Activated CD8-positive, alpha-beta memory T cell treated with anti-CD3 and anti-CD28 coated beads, Interleukin-2, amount 10 ng/mL, durations not matched to agents 7 days and 5 days (primary cell): ENCODE measurements at places on chromosomes 5 and 9.

- DNase-seq = no peak
Observed at GRCh38 chr5:108615216-108615615, 132.5 kb upstream of the FER start.

GRCh38 chr5:130386155-130386554, 481.9 kb downstream of the CHSY3 start:
- DNase-seq = no peak

DNA sequence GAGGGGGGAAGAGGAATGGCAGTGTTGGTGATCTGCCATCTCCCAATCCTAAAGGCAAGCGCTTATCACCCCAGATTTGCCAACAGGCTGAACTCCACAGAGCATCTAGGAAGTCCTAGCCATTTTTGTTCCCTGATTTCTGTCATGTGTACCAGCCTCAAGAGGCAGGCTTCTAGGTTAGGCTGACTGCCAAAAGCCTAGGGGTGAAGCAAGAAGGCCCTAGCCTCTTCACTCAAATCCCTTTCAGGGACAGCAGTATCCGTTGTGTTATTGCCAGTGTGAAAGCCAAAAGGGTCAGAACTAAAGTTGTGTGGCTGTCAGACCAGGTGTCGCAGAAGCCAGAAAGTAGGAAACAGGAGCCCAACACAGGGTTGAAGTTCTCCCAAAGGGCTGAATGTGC, 14.7 kb downstream of the IGIP start:
- DNase-seq = peak; percentile 30

- DNase-seq = no peak
Observed at GRCh38 chr9:93491593-93492232, 38.3 kb upstream of the FAM120AOS start.

DNA sequence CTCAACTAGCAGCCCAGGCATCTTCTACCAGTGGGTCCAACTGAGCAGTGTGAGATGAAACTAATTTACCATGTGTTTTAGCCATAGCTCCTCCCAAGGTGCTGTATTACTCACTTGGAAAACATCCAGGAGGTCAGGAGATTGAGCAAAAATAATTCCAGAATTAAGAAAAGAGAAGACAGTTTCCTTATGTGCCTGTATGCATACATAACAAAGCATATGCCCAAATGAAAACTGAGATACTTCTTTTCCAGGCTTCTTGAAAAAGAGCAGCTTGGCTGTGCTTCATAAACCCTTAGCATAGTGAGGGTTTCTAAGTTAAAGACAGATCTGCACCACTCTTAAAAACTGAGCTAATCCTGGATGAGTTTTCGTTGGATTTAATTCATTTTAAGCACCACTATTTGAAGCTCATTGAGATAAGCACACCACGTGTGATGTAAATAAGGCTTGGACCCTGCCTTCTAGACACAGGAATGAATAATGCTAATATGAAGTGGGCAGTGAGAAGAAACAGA, 119.4 kb downstream of the ADAMTS12 start:
- no peak for DNase-seq

DNA sequence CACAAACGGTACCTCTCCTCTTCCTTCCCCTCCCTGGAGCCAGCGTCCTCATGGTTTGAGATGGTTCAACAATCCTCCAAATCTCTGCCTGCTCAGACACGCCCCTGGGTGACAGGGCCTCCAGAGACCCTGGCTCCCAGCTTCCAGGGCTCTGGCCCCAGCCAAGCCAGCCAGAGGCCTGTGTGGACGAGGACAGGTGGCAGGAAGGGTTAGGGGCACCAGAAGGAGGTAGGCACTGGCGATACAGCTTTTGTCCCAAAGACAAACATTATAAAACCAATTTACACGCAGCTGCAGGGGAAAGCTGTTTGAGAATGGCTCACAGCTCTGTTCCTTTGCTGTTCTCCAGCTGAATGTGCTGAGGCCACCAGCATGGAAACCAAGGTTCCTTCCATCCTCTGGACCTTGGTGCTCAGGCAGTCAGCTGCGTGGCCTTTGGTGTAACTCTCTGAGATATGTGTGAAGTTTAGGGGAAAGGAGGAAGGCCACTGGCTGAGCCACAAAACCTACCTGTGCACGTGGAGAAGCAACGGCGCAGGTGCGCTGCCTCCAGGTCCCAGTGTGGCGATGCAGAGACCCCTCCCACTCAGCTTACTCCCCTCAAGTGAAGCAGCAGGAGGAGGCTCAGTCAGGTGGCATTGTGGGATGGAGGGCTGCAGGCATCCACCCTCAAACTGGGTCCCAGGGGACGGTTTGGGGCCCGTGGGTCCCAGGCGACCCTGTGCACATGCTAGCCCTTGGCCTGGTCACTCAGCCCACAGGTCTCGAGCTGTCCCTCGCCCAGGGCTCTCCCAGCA, 4.3 kb upstream of the QRFP start:
- no peak for DNase-seq

- peak; percentile 70 for DNase-seq
Observed at GRCh38 chr5:157328277-157328912, 62.5 kb downstream of the CYFIP2 start.

GRCh38 chr9:106324591-106325280, 538.2 kb upstream of the ZNF462 start:
- no peak for DNase-seq

DNA sequence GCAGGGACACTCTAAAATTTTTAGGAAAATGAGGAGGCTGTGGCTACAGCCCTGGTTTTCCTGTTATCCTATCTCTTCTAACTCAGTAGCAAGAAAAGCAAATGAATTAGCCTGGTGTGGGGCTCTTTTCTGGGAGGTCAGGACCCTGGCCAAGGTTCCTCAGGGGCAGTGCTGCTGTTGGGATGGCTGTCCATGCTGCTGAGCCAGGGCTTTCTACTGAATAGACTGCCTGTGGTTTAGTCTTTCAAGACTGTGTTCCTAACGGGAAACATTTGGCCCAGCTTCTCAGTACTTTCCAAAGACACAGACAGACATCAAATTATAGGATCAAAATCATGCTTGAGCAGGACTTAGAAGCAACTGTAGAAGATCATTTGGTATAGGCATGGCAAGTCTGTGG, 18.1 kb downstream of the TNC start:
- DNase-seq = no peak

GRCh38 chr5:80760680-80761079, 105.9 kb upstream of the DHFR start:
- DNase-seq = no peak

GRCh38 chr5:165139262-165139661, 1633.8 kb downstream of the MAT2B start:
- no peak for DNase-seq

- DNase-seq = no peak
Observed at GRCh38 chr9:114149765-114150340, 5.5 kb upstream of the COL27A1 start.

DNA sequence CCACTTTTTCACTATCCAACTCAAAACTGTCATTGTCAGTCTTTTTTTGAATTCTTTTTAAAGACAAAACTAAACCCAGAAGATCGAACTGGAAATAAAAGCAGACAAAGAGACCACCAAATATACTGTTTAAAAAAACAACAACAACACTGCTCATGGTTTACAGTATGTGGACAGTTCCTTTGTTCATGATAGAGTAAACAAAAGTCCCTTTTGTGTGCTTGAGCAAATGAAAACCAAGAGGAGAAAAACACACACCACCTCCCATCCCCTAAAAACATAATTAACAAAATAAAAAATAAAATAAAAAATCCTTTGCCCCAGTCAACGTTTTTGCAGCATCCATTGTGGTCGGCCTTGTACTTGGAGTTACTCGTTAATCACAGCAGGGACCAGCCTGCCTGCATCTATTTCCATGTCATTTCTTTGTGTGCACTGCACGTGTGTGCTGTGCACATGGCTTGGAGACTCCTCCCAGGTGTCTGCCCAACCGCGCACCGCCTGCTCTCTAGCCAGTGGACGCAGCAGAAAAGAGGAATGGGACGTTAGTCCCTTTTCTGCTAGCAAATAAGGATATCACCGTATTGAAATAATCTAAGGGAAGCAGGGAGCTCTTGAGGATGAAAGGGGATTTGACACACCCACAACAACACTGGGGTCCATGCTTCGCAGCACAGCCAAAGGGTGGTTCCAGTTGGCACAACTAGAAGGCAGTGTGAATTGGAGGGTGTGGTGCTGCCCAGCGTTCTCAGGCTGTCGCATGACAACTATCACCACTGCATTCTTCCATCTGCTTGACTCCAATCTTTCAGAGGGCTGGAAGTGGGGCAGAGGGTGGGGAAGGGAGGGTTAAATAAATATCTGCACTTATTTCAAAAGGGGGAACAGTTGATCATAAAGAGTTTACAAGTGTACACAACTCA, 130.0 kb downstream of the SEMA6A start:
- no peak for DNase-seq

GRCh38 chr5:65812648-65813047, 90.6 kb downstream of the NLN start:
- no peak for DNase-seq

- DNase-seq = no peak
Observed at GRCh38 chr5:177983763-177984583, 12.1 kb downstream of the PROP1 start.

DNA sequence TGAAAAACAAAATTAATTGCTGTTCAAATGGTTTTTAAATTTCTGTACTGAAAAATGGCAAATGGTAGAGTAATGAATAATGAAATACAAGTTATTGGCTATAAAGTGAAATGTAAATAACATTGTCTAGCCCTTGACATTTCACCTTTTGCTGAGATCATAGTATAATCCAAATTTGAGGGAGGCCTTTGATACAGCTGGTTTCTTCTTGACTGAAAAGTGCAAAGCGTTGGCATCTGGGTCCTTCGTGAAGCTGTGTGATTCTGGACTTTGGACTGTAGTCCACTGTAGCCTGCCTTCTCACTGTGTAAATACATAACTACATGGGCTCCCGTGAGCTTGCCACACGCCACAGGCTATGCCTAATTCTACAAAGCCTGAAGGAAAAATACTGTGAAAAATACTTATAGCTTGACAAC, 52.3 kb downstream of the ARHGEF28 start:
- no peak for DNase-seq

DNA sequence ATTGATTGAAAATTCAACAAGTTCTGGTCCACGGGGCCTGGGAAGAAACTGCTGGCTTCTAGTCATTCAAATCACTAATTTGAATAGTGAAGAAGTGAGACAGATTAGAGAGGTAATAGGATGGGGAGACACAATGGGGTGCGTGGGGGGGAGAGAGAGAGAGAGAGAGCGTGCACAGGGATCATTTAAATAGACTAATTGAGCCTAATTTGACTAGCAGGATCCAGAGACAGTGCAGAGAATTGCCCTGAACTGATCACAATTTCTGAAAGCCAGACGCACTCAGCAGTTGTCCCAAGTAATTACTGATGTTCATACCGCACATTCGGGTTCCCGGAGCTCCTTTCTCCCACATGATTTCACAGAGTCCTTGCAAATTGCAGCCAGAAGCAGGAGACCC, 50.3 kb upstream of the C5orf58 start:
- no peak for DNase-seq

GRCh38 chr5:131533836-131534235, 101.2 kb downstream of the RAPGEF6 start:
- DNase-seq = no peak

DNA sequence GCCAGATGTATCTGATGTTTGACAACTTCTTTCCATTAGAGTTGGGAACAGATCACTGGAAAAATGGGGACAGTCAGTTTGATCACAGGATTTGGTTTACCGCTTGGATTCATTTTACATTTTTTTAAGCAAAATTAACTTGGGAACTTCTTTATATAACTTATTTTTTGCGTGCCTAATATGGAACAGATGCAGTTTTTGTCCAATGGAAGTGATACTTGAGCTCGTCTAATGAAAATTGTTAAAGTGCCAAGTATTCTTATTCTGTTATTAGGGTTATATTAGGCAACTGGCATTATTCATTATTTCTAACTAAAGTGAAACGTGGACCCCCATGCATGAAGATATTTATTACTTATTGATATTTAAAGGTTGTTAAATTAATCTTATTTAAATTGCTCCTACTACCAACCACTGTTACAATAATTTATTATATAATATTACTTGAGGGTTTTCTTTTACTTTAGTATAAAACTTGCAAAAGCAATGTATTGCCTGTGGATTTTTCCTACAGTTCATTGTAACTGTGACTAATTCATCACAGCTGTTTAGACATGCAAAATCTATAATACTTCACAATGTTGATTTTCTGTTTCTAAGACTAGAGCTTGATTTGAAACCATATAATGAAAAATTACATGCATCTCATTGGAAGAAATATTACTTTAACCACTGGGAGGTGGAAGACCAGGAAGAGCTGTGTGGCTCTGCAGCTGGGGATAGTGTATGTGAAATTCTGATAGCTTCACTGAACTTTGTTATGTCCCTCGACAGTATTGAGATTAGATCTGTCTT, 787.3 kb upstream of the WWC1 start:
- no peak for DNase-seq

DNA sequence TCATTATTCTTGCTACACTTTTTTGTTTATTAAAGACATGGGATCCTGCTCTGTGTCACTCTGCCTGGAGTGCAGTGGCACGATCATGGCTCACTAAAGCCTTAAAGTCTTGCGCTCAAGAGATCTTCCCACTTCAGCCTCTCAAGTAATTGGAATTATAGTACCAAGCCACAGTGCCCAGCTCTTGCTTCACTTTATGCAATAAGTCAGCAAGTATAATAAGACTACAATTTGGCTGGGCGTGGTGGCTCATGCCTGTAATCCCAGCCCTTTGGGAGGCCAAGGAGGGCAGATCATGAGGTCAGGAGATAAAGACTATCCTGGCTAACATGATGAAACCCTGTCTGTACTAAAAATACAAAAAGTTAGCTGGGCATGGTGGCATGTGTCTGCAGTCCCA, 5.9 kb downstream of the C9orf153 start:
- DNase-seq = no peak

DNA sequence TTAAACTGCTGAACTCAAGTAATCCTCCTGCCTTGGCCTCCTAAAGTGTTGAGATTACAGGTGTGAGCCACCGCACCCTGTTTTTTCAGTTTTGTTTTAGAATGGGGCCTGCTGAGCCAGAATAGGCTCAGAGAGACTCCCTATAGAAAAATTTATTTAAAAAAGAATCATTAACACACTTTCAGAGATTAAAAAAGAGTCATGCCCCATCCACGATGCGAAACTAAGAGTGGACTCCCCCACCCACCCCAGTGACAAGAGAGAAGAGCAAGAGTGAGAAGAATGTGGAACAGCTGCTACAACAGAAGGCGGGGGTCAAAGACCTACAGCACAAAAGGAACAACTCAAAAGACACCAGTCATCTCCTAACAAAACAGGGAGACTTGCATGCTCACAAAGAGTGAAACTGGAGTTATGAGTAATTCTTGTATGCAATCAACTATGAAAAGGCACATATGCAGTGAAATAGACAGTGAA, 47.2 kb downstream of the GLDC start:
- peak; percentile 48 for DNase-seq

DNA sequence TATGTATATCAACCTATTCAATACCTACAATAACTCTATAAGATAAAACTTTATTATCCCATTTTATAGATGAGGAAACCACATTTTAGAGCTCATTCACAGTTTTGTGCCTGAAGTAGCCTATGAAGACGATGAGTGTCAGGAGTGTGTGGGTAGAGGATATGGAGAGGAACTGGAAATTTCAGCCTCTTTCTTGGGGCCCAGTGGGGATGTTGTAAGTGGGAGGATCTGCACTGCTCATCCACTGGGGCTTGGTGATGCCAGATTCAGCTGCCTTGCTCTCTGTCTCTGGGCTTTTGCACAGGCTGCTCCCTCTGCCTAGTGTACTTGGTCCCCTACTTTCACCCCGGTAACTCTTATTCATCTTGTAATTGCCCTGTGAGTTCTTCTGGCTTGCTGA, 194.7 kb downstream of the SREK1 start:
- no peak for DNase-seq

GRCh38 chr9:18190671-18191374, 283.1 kb upstream of the ADAMTSL1 start:
- DNase-seq = no peak
